ENCODE measurements at places on chromosomes 4 and X.

DNA sequence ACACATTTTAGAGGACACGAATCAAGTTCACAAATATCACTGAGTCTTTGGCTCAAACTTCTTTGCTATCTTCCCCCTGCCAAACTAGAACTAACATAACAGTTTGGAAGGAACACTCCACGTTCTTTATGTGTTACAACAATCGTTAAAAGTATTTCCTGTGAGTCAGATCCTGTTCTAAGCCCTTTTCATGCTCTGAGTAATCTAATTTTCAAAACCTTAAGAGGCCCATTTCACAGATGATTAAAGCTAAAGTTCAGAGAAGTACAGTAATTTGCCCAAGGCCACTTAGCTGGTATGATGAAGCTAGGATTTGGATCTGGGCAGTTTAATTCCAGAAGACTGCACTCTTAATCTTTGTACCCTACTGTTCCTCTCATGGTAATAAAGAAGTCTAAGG is 854.4 kb upstream of the INTU start:
- no peak for DNase-seq

DNA sequence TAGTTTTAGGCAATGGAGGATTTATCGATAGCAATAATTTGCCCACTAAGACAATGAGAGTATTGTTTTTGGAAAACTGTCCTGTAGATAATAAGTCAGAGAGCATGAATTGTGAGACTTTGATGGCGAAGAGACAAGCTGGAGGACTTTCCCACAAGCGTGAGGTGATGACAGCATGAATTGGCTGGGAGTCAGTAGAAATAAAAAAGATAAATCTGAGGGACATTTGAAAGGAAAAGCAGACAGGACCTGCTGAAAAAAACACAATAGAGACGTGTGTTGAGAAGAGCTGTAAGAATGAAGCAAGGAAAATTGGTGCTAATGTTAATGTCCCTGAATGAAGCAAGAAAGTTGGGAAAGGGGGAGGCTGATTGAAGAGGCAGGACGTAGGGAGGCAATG is 233.5 kb downstream of the DCTD start:
- no peak for DNase-seq

GRCh38 chrX:6134255-6134654 is 94.4 kb downstream of the NLGN4X start:
- DNase-seq = no peak

- no peak for DNase-seq
These were observed 224.6 kb downstream of the SCFD2 start for GRCh38 chr4:53141308-53141707.

GRCh38 chrX:2374086-2374485 is 126.7 kb downstream of the DHRSX start:
- no peak for DNase-seq

GRCh38 chrX:66872771-66873170 is 233.9 kb upstream of the EDA2R start:
- DNase-seq = no peak

GRCh38 chr4:39563346-39563847 is 36.2 kb upstream of the UGDH start:
- no peak for DNase-seq
